A549 treated with AZD2906 at 1 μM for 4 hours (cell line): ENCODE measurements at places on chromosomes 12 and 14. TPM values are rescaled to one million over a fixed set of nuclear protein-coding genes. Genes with fewer than 3 reads are reported as not detected.

RBM19 gene
- 17.7 to 19.3 TPM (median 18.3 TPM) in 5 replicates for total RNA-seq

AMN gene
- total RNA-seq = 0.14 to 0.48 TPM (median 0.28 TPM) in 5 replicates

LRTM2 gene
- total RNA-seq = 0.02 to 0.09 TPM (median 0.05 TPM) in 4 of 5 replicates, not detected in the other

SERPINA3 gene
- 12.3 to 15.0 TPM (median 13.4 TPM) in 5 replicates for total RNA-seq

TGFB3 gene
- 0.53 to 0.84 TPM (median 0.68 TPM) in 5 replicates for total RNA-seq

SERPINA5 gene
- 0.11 to 0.21 TPM (median 0.18 TPM) in 5 replicates for total RNA-seq

GALNT6 gene
- 2.4 to 3.3 TPM (median 3.1 TPM) in 5 replicates for total RNA-seq

GLIPR1L2 gene
- 0.14 to 0.24 TPM (median 0.17 TPM) in 4 of 5 replicates, not detected in the other for total RNA-seq

NKX2-1 gene
- 0.03 to 0.07 TPM (median 0.06 TPM) in 4 of 5 replicates, not detected in the other for total RNA-seq

DLGAP5 gene
- 23.4 to 38.3 TPM (median 27.1 TPM) in 5 replicates for total RNA-seq

EXOC3L4 gene
- total RNA-seq = 0.60 to 2.3 TPM (median 1.7 TPM) in 5 replicates

CRIP2 gene
- 114 to 222 TPM (median 208 TPM) in 5 replicates for total RNA-seq

IGF1 gene
- total RNA-seq = not detected in 5 replicates

VDR gene
- total RNA-seq = 2.9 to 3.7 TPM (median 3.5 TPM) in 5 replicates

SH2B3 gene
- total RNA-seq = 4.6 to 5.4 TPM (median 4.6 TPM) in 5 replicates

BEGAIN gene
- total RNA-seq = 6.0 to 7.7 TPM (median 6.4 TPM) in 5 replicates

RHEBL1 gene
- 3.2 to 5.1 TPM (median 4.1 TPM) in 5 replicates for total RNA-seq

KRT77 gene
- not detected in 5 replicates for total RNA-seq

SCAF11 gene
- total RNA-seq = 39.0 to 54.9 TPM (median 42.2 TPM) in 5 replicates

MUCL1 gene
- not detected in 5 replicates for total RNA-seq

IFI27 gene
- 0.92 to 1.5 TPM (median 1.4 TPM) in 5 replicates for total RNA-seq

VRTN gene
- 0.02 to 0.03 TPM in 2 of 5 replicates, not detected in the others for total RNA-seq

MORN3 gene
- total RNA-seq = 0.15 to 0.27 TPM (median 0.23 TPM) in 5 replicates

SMIM41 gene
- total RNA-seq = not detected in 5 replicates

BHLHE41 gene
- 0.41 to 1.6 TPM (median 0.63 TPM) in 5 replicates for total RNA-seq

BBOF1 gene
- total RNA-seq = 2.8 to 4.2 TPM (median 3.2 TPM) in 5 replicates

COCH gene
- total RNA-seq = 21.2 to 28.4 TPM (median 24.2 TPM) in 5 replicates

VCPKMT gene
- 7.7 to 9.2 TPM (median 8.5 TPM) in 5 replicates for total RNA-seq

ANO2 gene
- 0.07 to 0.21 TPM (median 0.15 TPM) in 5 replicates for total RNA-seq

LALBA gene
- not detected in 5 replicates for total RNA-seq

ANG gene
- 10.0 to 12.2 TPM (median 11.2 TPM) in 5 replicates for total RNA-seq

TAS2R9 gene
- total RNA-seq = not detected in 5 replicates

NEUROD4 gene
- total RNA-seq = not detected in 5 replicates

PGF gene
- 5.0 to 6.2 TPM (median 5.9 TPM) in 5 replicates for total RNA-seq

SLC10A1 gene
- total RNA-seq = not detected in 5 replicates

TAS2R19 gene
- 0.15 TPM in 1 of 5 replicates, not detected in the others for total RNA-seq

TSPAN9 gene
- 42.3 to 58.5 TPM (median 53.0 TPM) in 5 replicates for total RNA-seq

TAS2R8 gene
- total RNA-seq = not detected in 5 replicates

RD3L gene
- not detected in 5 replicates for total RNA-seq

GALNT8 gene
- total RNA-seq = not detected in 5 replicates

SIX6 gene
- not detected in 5 replicates for total RNA-seq

OTOGL gene
- 0.02 TPM in 1 of 5 replicates, not detected in the others for total RNA-seq

ISCU gene
- total RNA-seq = 86.6 to 99.7 TPM (median 93.1 TPM) in 5 replicates

C12orf50 gene
- total RNA-seq = 0.14 TPM in 1 of 5 replicates, not detected in the others

INSM2 gene
- total RNA-seq = 0.05 to 0.11 TPM (median 0.07 TPM) in 5 replicates

MAGOHB gene
- total RNA-seq = 47.4 to 51.6 TPM (median 48.3 TPM) in 5 replicates

COX8C gene
- total RNA-seq = not detected in 5 replicates

STAC3 gene
- total RNA-seq = 0.22 to 0.56 TPM (median 0.42 TPM) in 5 replicates

DACT1 gene
- total RNA-seq = 0.34 to 0.74 TPM (median 0.64 TPM) in 5 replicates

P2RX2 gene
- total RNA-seq = not detected in 5 replicates

GPR84 gene
- 0.05 to 0.11 TPM (median 0.08 TPM) in 3 of 5 replicates, not detected in the others for total RNA-seq

RASSF9 gene
- 0.90 to 1.4 TPM (median 1.2 TPM) in 5 replicates for total RNA-seq

NR1H4 gene
- 0.07 to 0.11 TPM (median 0.09 TPM) in 5 replicates for total RNA-seq

MYO1H gene
- total RNA-seq = not detected in 5 replicates

OASL gene
- total RNA-seq = 1.8 to 3.6 TPM (median 2.5 TPM) in 5 replicates

LMNTD1 gene
- not detected in 5 replicates for total RNA-seq

CPNE6 gene
- 0.05 to 0.12 TPM (median 0.06 TPM) in 4 of 5 replicates, not detected in the other for total RNA-seq
